Sciatic nerve (tissue), 2 donors: ENCODE measurements at places on chromosomes 4 and X. TPM values are rescaled to one million over a fixed set of nuclear protein-coding genes. Genes with fewer than 3 reads are reported as not detected.

DNA sequence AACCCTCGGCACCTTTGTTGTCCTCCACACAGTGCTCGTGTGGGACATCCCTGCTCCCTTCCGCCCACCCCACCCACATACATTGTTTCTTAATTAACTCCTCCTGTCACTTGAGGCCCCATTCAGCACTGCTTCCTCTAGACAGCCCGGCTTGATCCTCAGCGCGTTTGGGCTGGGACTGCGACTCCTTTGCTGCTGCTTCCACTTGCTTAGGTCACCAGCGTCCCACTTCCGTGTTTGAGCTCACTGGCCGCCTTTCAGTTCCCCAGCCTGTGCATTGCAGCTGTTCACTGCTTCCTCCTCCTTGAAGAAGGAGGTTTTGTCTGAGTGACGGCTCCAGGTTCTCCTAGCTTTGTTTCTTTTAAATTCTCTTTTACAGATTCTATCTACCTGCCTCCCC lies 16.1 kb downstream of the RNF4 start:
- DNase-seq = peak; percentile 80

Gene P2RY8
- total RNA-seq = 2.5 TPM

Gene TLR3
- total RNA-seq = 15.2 TPM

Gene PABPC1L2A
- total RNA-seq = not detected

GRCh38 chrX:94977562-94977961 lies 1303.6 kb downstream of the FAM133A start:
- DNase-seq = no peak

GRCh38 chr4:169033660-169034059 lies 23.6 kb upstream of the CBR4 start:
- no peak for DNase-seq

- no peak for DNase-seq
Observed at GRCh38 chr4:30399476-30399875, 320.7 kb upstream of the PCDH7 start.

- no peak for DNase-seq
Observed at GRCh38 chr4:15714646-15715435, 12.0 kb downstream of the BST1 start.

GRCh38 chr4:38965866-38966265 lies 66.3 kb downstream of the TMEM156 start:
- DNase-seq = no peak

DNA sequence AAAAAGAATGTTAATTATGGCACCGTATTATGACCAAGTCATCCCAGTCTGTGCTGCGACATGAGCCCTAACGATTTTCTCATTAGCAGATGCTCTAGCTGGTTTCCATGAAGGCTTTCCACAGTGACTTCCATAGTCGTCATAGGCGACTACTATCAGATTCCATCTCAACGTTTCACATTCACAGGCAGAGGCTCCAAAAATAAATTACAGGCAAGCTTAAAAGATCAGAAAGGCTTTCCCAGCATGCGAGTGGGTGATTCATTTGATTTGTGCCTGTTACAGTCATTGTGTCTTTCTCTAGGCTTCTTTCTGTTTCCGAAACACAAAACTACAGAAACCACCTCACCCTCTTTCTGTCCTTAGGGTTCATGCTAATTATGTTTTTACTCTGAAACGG lies 43.2 kb downstream of the PALLD start:
- DNase-seq = no peak

GRCh38 chr4:60865273-60865672 lies 334.9 kb upstream of the ADGRL3 start:
- no peak for DNase-seq

Gene DGKK
- not detected for total RNA-seq

Gene HTR2C
- 0.22 TPM for total RNA-seq

Gene HPGDS
- total RNA-seq = 4.7 TPM

DNA sequence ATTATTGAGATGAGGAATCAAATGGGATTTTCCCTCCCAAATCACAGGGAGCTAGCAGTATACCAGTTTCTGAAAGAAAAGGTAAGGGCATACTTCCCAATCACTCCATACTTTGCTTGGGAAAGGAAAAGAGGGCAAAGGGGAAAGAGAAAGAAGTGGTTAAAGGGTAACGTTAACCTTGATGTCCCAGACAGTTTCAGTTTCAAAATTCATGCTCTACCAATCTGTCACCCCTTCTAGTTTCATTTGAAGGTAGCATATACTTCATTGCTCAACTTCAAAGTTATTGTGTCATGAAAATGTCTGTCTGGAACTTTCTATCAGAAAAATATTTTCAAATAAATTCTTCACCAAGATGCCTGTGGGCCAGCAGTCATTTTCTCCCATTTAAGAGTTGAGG lies 16.0 kb downstream of the TNMD start:
- no peak for DNase-seq

GRCh38 chr4:15438939-15439524 lies 11.2 kb downstream of the C1QTNF7 start:
- DNase-seq = no peak

Gene FAM149A
- total RNA-seq = 17.2 TPM

Gene SSX2B
- not detected for total RNA-seq

GRCh38 chr4:21450331-21450730 lies 498.2 kb downstream of the KCNIP4 start:
- DNase-seq = no peak

Gene PHKA1
- 2.8 TPM for total RNA-seq

Gene SPIN2A
- total RNA-seq = 2.1 TPM

DNA sequence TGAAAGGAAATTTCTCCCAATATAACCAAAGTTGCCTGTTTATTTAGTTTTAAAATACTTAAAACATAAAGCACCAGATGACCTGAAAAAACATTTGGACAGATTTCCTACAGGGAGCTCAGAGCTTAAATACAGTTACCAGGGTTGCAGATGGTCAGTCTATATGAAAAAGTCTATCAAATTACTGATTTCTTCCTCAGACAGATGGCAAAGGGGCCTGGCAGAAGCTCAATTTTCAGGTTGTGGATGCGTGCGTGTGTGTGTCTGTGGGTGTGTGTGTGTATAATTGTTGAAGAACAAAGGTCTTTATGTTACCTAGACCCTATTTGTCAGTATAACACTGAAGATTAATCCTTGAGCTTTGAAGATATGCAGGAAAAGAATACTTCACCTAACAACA lies 169.4 kb downstream of the MAD2L1 start:
- no peak for DNase-seq

Gene HSD17B13
- 1.4 TPM for total RNA-seq

DNA sequence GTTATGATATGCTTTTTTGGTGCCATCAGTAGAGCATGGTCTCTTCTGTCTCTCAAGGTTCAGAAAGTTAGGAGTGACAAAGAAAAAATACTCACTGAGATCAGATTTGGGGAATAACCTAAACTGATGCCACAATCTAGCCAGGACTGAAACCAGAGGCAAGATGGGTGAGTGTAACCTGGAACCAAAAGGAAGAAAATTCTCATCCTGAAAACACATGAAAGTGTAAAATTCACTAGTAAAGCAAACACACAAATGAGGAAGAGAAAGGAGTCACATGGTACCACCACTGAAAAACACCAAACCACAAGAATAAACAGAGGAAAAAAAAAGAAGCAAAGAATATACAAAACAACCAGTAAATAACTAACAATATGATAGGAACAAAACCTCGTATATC lies 96.4 kb downstream of the ANXA10 start:
- DNase-seq = no peak

GRCh38 chr4:138959097-138959815 lies 56.3 kb upstream of the NOCT start:
- DNase-seq = no peak

DNA sequence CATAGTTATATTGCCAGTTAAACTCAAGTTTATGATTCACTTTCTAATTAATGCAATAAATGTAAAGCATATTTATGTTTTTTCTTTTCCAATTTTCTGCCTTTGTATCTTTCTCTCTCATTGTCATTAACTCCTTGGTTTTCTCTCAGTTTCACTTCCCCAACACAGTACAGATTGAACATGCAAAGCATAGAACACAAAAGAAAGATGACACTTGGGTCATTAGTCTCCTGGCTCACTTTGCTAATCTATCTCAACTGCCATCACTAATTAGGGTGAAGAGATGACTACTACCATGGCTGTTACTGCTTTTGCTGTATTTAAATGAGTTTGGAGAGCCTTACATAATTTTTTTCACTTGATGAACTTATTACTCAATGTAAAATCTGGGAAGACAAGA lies 12.3 kb upstream of the NAA11 start:
- no peak for DNase-seq

- no peak for DNase-seq
Observed at GRCh38 chr4:54032558-54033135, 31.8 kb downstream of the CHIC2 start.

GRCh38 chr4:23911675-23912455 lies 22.0 kb upstream of the PPARGC1A start:
- DNase-seq = no peak

DNA sequence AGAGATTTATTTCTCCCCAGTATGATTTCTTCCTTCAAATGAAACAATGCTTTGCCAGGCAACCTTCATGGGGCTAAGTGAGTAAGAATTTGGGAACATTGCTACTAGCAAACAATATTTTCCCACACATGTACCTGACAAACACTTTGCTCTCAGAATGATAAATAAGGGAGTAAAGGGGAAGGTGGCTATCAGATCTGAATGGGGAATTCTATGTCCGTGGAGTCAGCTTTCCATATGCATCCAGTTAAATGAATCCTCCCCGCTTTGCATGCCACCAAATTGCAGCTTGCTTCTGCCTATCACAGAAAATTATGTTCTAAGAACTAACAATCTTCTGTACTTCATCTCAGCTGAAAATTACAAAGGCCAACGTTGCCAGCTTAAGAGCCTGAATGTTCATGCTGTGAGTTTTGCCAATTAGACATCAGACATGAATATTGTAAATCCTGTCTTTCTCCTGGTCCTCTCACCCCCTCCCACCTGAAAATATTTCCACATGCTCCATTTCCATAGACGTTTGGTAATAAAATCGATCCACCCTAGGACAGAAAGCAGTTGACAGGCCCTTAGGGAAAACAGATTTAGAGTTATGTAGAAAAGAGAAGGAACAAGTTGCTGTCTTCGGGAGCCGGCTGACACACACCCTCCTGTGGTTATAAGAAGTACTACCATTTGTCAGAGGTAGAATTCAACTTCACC lies 6.3 kb downstream of the MEPE start:
- DNase-seq = no peak

Gene DRP2
- 381 TPM for total RNA-seq

- DNase-seq = no peak
Observed at GRCh38 chrX:124346117-124346876, at the start of gene SH2D1A. SH2D1A (plus strand) TSS chrX:124346563; CDS start chrX:124346643, 80 bp downstream.

DNA sequence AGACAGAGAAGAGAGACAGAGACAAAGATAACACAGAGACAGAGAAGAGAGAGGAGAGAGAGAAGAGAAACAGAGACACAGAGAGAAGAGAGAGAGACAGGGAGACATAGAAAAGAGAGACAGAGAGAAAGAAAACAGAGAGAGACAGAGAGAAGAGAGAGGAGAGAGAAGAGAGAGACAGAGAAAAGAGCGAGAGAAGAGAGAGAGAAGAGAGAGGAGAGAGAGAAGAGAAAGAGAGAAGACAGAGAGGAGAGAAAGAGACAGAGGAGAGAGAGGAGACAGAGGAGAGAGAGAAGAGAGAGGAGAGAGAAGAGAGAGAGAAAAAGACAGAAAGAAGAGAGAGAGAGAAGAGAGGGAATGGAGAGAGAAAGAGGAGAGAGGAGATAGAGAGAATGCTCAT lies 601.1 kb upstream of the PRKX start:
- no peak for DNase-seq

- DNase-seq = no peak
Observed at GRCh38 chrX:52923781-52924241, 26.7 kb downstream of the FAM156B start.

- DNase-seq = no peak
Observed at GRCh38 chr4:174946246-174946645, 28.1 kb downstream of the ADAM29 start.

Gene PLS3
- total RNA-seq = 127 TPM

- DNase-seq = peak; percentile 60
Observed at GRCh38 chr4:44447563-44448504, 775 bp downstream of the KCTD8 start.
